Activated T-helper 17 cell treated with anti-CD3 and anti-CD28 coated beads, Interleukin-2, amount 50 U/mL, for 72 hours (primary cell): ENCODE measurements at places on chromosomes 11 and 22. TPM values are rescaled to one million over a fixed set of nuclear protein-coding genes. Genes with fewer than 3 reads are reported as not detected.

The OR10D3 gene
- total RNA-seq = not detected

DNA sequence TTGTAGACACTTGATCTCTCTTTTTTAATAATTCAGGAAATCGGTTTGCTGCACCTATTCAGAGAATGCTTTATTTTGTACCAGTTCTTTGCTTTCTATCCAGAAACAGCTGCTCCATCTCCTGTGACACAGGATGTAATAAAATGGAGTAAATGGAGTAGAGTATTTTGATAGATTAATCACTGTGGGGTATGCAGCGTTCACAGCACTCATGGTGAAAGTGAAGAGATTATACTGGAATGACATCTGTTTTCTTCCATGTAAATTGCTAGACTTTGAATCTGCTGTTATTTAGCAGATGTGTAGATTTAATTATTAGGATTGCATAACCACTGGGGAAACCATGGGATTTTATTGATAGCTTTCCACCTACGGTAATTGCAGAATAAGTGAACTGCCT, 227.3 kb upstream of the ARHGAP42 start:
- ATAC-seq = no peak

DNA sequence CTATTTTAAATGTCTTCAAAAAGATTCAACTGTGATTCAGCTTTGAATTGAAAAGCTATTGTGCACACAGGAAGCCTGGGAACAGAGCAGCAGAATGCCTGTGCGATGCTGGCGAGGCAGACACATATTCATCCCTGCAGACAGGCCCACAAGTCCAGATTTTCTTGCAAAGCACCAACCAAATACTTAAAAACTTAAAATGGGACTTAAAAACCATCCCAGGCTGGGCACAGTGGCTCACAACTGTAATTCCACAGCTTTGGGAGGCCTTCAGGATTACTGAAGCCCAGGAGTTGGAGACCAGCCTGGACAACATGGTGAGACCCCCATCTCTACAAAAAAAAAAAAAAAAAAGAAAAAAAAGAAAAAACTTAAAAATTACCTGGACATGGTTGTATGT, 122.6 kb upstream of the SERPIND1 start:
- no peak for ATAC-seq

The YPEL4 gene
- 1.5 TPM for total RNA-seq

DNA sequence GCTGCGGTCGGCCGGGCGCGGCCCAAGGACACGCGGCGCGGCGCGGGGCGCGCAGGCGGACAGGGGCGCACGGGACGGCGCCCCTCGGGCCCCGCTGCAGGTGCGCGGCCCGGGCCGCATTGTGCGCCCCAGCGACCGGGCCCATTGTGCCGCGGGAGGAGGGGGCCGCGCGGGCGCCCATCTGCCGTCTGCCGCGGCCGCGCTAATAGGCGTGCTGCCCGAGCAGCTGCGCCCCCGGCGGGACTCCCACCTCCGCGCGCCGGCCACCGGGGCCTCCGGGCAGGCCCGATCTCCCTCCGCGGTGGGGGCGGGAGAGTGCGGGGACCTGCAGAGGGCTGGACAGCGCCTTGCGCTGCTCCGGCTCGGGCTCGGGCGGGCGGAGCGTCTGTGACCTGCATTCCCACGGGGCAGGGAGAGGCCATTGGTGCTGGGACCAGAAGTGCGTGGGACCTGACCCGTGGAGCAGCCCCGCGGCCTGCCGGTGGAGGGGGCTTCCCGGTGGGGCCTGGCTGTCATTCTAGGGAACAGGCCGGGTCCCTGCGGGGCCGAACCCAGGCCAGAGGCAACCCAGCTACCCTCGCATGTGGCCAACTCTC, 933 bp downstream of the BRSK2 start:
- no peak for ATAC-seq

The MAML2 gene
- total RNA-seq = 17.4 TPM

- no peak for ATAC-seq
These were observed 21.8 kb upstream of the GNB1L start for GRCh38 chr22:19876314-19876940.

The ACTN3 gene
- 0.58 TPM for total RNA-seq
